ENCODE measurements at places on chromosomes 2 and 18.

GRCh38 chr18:50569930-50570329 lies 10.0 kb downstream of the MAPK4 start:
- no peak overlapping the region for H3K4me3 ChIP-seq
- DNase-seq: no peak
- no peaks in the 10 kb centered on the region for H3K4me1 ChIP-seq
- H3K27me3 ChIP-seq: peaks cover 8% of the 10 kb centered on the region

- no peaks in the 10 kb centered on the region for H3K36me3 ChIP-seq
- H3K27me3 ChIP-seq: no peaks in the 10 kb centered on the region
- DNase-seq: no peak
- peaks cover 6% of the 10 kb centered on the region for H3K4me1 ChIP-seq
Measured at GRCh38 chr2:239321596-239322415, 79.0 kb downstream of the HDAC4 start.

DNA sequence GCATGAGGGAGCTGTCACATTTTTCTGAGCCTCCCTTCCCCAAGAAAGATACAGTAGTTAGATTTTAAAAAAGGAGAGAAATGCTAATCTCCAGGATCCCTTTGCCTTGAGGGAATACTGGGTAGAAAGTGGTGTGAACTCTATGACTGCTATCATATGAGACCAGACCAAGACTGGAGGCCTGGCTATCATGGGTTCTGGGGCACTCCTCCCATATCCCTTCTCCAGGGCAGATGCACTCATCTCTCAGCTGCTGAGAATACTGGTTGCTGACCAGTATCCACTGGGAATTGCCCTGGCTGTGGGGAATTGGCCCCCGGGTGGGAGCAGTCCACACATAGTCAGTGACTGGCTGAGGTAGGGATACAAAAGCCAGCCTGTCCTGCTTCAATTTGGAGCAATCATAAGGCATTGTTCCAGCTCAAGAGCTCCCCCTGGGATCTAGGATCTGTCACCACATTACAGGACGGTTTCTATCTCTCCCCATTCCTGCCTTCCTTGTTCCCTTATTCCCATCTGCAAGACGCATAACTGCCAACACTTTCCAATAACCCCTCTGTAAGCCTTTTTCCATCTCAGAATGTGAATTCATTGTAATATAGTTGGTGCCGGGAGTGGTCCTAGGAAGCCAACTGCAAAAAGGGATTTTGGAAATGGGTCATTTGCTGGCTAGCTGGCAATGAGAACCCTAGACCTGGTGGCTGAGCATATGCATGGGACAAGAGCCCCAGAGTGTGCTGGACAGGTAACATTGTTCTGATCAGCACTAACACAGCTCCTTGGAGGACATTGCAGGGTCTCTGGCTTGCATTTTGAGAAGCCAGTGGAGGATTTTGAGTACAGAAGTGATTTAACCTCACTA lies 35.4 kb upstream of the REEP1 start:
- no peak overlapping the region for H3K4me3 ChIP-seq
- no peak overlapping the region for H3K27ac ChIP-seq
- peaks cover 6% of the 10 kb centered on the region for H3K4me1 ChIP-seq
- no peaks in the 10 kb centered on the region for H3K36me3 ChIP-seq

- H3K36me3 ChIP-seq: no peaks in the 10 kb centered on the region
- DNase-seq: no peak
- no peaks in the 10 kb centered on the region for H3K27me3 ChIP-seq
- H3K4me1 ChIP-seq: no peaks in the 10 kb centered on the region
Measured at GRCh38 chr2:177727577-177728398, 335.2 kb downstream of the AGPS start.

- no peak for DNase-seq
- no peaks in the 10 kb centered on the region for H3K36me3 ChIP-seq
- H3K4me3 ChIP-seq: no peak overlapping the region
- H3K4me1 ChIP-seq: no peaks in the 10 kb centered on the region
- no peaks in the 10 kb centered on the region for H3K27me3 ChIP-seq
Measured at GRCh38 chr2:170917957-170918356, 11.1 kb upstream of the GORASP2 start.
